ENCODE measurements at places on chromosomes 3 and 15.

DNA sequence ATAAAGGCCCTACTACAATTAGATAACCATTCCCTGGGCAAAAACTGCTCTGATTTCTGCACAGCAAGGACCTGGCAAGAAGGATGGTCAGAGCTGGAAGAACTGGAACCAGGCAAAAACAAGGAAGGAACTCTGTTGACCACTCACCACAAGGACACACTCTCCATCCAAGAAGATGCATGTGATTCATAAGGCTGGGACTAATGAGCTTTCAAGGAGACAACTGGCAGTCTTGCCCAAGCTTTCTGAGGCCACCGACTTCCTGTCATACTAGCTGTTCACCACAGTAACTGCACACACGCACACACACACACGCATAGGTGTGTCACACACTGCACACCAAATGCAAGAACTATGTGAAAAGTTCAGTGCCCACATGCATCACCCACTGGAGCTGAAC is 256.6 kb downstream of the OCA2 start:
- no peak for DNase-seq

DNA sequence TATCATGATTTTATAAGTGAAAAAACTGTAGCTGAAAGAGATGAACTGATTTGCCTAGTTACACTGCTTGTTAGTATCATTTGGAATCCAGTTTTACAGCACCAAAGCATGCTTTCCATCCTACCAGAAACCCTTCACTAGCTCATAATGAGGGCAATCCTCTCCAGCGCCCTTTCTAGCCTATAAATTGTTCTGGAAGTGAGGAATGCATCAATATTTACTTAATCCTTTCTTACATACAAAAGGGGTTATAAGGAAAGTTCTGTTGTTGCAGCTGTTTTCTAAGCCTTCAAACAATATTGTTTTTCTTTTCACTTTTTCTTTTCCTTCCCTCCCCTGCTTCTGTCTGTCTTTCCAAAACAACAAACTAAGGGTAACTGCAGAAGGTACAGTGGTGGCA is 11.0 kb upstream of the PCCB start:
- DNase-seq, result no peak

DNA sequence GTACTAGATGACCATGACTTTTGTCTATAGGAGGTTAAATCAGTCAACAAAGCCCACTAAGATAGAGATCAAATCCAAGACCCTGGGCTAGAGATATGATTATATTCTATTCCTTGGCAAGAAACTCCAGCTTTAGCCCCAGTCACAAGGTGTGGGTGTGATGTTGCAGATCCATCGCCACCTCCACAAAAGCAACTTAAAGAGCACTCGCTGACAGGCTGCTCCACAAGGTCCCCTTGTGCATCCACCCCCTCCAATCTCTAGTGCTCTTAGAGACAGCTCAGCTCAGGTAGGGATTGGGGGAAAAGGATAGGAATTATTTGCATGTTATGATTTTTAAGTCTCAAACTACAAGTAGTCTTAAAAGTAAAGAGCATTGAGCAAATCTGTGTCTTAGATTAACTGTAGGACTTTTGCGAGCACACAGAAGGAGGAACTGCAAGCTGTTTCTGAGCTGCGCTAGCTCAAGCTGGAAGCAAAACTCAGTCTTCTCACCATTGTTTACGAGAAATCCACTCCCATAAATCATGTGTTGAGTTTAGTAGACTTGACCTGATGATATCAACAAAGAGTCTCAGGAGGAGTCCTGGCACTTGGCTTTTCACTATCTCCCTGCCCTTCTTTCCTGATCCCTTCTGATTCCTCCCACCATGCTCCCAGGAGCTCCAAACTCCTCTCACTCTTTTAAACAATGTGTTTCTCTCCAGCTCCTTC is 177.6 kb downstream of the STAC start:
- no peak for DNase-seq

DNA sequence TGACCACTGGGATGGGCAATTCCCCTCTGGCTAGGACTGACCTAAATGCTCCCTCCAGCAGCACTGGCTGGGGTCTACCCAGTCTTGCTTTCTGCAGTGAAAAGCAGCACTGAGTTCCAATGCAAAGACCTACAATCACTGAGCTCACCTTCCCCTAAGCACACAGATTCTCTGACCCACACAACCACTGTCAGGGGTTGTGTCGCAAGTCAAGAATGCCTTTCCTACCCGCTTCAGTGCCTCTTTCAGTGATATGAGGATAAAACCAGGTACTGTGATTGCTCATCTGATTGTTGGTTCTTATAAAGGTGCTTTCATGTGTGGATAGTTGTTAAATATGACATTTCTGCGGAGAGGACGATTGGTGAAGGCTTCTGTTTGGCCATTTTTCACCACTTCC is 345.6 kb downstream of the GAP43 start:
- no peak for DNase-seq

DNA sequence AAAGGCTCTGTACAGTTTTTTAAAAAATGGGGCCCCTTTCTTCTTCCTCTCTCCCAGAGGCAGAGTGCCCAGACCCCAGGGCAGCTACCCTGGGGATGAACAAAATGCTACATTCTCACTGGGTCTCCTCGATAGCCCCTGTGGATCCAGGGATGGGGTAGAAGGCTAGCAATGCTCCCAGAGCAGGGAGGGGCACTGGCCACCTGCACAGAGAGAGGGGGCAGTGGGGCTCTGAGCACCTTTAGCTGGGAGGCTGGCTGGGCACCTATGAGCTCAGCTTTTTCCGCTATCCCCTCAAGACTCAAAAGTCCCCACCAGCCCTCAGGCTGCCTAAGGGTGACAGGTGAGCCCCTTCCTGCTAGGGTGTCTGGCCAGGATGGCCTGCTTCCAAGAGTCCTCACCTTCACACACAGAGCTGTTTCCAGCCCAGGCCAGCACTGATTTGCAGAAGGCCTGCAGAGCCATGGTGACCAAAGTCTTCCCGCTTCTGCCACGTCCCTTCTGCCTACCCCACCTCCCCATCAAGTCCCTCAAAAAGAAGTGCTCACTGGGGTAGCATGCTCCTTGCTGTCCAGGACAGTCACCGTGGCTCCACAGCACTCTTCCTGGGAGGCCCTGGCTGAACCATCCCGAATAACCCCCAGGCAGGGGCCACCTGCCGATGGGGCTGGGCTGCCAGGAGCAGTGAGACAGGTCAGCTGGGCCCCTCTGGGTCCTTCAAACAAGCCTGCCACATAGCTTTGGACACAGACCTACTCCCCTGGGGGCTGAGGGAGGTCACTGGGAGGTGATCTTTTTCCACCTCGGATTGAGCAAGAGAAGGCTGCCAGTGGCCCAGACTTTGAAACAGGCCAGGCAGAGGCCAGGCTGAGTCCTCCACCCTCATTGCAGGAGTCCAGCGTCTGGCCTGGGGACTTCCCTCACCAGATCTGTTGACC is 20.4 kb downstream of the BMF start:
- no peak for DNase-seq

DNA sequence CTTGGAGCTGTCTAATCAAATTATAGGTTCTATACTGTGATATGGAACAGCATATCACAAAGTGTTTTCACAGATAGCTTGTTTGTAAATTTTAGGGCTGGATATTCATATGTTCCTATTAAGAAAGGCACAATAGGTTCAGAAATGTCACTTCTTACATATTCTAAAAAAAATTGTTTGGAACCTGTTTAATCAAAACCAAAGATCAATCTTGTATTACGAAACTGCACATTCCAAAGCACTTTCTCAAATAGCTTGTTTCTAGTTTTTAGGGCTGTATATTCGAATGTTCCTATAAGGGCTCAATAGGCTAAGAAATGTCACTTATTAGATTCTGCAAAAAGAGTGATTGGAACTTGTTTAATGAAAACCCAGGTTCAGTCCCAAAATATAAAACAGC is 67.4 kb upstream of the OSBPL11 start:
- no peak for DNase-seq

- DNase-seq, result no peak
These were observed 442 bp downstream of the QTRT2 start for GRCh38 chr3:114057011-114057347.

GRCh38 chr15:101156509-101157159 is 95.2 kb downstream of the CHSY1 start:
- DNase-seq, result no peak

DNA sequence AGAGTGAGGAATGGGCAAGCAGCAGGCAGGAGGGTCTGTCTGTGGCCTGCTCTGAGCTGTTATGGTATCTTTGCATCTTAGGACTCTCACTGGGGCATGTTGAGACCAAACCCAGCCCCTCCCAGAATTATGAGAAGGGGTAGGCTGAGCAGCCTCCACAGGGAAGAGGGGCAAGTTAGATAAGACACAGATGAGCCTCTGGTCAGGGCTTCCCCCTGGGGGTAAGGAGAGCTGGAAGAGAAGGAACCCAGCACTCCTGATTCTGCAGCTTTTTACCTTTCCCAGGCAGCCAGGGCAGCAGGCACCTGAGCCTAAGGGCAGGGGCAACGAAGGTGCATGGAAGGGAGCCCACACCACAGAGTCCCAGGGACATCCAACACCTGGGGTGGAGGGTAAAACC is 19.3 kb downstream of the DUOX1 start:
- no peak for DNase-seq

DNA sequence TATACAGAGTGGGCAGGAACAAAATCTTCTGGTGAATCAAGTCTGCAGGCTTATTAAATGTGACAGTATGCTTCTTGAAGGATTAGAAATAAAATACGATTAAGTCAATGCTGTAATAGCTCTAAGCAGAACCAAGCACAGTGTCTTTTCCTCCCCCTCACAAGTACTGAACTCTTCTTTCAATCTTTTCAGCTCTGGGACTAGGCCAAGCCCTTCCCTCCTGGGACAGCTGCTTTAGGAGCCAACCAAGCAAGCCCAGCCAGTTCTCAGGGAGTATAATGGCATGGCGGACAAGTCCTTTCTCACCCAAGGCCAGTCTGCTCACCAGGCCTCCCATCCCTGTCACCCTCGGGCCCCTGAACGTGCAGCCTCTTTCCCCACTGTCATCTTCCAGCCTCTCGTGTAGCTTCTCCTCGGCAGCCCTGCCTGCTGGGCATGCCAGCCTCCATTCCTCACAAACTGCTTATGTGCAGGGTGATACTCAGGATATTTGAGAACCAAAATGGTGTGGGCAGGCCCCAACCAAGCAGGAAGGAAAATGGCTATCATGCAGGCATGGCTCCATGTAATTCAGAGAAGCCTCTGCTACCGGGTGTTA is 8.4 kb upstream of the PPP1R2 start:
- DNase-seq, result no peak

GRCh38 chr3:107065094-107065861 is 312.0 kb upstream of the CCDC54 start:
- DNase-seq, result no peak

DNA sequence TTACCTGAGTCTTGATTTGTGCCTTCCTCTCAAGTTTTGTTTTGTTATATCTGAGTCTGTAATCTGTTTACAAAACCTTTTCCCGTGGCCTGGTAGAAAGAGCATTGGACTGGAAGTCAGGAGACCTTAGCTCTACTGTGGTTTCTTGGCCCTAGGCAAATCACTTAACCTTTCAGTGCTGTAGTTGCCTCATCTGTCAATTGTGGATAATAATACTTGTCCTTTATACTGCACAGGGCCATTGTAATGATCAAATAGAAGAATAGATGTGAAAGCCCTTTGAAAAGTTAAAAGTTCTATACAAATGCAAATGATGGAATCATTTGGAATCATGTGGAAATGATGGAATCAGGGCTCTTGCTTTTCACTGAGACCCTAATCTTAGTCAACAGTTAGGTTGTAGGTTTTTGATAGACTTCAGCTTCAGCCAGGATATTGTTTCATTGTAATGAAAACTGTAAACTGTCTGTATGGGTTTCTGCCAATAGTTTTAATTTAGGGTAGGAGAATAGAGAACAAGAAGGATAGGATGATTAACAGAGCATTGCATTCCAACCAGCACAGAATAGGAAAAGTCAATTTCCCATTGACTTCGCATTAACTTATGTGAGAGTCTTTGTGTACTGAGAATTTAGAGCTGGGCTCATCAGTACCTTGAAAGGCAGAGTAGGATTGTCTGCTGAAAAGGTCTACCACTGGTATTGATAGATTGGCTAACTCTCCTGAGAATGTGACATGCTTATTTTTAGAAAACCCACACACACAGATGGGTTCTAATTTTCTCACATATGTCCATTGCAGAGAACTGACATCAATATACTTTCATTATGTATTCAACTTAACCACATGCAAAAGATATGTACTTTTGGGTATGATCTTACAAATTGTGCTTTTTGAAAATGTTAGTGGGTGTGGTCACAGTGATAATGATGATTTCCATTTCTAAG is 21.8 kb downstream of the MAP2K5 start:
- no peak for DNase-seq

DNA sequence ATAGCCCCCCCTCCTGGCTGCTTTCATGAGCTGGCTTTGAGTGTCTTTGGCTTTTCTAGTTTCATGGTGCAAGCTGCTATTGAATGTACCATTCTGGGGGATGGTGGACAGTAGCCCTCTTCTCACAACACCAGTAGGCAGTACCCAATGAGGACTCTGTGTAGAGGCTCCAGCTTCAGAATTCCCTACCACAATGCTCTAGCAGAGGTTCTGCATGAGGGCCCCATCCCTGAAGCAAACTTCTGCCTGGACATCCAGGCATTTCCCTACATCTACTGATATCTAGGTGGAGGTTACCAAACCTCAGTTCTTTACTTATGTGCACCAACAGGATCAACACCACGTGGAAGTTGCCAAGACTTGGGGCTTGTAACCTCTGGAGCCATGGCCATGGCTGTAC is 1742.9 kb downstream of the SI start:
- DNase-seq, result no peak

DNA sequence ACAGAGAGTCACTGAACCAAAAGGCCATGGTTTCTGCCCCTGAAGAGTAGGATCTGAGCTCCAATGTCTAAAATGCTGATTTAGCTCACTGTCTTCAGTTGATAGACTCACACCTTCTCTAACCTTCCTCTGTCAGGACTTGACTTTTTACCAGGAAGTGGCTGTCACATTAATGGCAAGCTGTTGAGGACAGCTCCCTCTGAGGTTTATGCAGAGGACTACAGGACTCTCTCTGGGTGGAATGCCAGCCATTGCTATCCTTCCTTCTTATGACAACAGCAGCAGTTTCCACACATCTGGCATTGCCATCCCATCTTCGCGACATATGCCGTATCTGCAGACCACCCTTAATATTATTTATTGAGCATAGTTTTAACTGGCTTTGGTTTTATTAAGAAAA is 103.8 kb upstream of the PRICKLE2 start:
- no peak for DNase-seq

GRCh38 chr3:180177255-180177654 is 140.5 kb upstream of the PEX5L start:
- DNase-seq, result no peak

- no peak for DNase-seq
These were observed 7.7 kb downstream of the FURIN start for GRCh38 chr15:90876046-90876445.

- no peak for DNase-seq
These were observed 193.8 kb upstream of the GOLIM4 start for GRCh38 chr3:168289471-168290008.

DNA sequence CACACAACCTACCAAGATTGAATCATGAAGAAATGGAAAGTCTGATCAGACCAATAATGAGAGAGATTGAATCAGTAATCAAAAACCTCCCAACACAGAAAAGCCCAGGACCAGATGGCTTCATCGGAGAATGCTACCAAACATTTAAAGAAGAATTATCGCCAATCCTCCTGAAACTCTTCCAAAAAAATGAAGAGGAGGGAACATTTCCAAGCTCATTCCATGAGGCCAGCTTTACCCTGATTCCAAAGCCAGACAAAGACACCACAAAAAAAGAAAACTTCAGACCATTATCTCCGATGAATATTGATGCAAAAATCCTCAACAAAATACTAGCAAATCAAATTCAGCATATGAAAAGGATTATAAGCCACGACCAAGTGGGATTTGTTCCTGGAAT is 94.1 kb downstream of the SENP2 start:
- no peak for DNase-seq

Data from activated CD8-positive, alpha-beta memory T cell treated with anti-CD3 and anti-CD28 coated beads, Interleukin-2, amount 50 U/mL, for 4 hours (primary cell).